ENCODE measurements at places on chromosomes 6 and 20.

DNA sequence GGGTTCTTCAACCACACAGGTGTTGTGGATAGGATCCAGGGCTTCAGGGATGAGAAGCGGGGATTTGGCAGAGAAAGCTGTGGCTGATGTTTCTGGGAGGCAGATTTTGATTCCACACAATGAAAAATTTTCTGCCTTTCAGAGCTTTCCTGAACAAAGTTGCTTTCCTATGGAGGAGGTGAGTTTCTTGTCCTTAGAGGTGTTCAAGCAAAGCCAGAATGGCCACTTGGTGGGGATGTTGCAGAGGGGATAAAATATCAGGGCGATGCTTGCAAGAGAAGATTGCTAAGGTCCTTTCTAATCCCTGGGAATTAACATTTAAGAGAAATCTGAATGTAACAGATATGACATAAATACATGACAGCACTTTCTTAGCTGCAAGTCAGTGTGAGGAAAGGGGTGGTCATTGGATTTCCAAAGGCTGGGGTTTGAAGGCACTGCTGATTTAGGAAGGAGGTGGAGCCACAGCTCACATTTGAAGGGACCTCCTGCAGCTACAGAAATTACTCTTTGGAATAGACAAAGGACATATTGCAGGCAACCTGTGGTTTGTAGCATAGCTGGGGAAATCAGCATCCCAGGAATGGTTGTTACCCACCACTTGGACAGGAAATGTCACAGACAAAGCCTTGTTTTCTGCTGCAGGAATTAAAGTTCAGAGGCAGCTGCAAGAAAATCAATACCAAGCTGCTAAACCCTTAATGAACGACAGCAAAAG lies 271.1 kb upstream of the CHD6 start:
- DNase-seq = no peak

- DNase-seq = no peak
Observed at GRCh38 chr20:2455771-2456497, 14.7 kb downstream of the SNRPB start.

- no peak for DNase-seq
Observed at GRCh38 chr6:168828800-168829199, 387.8 kb downstream of the SMOC2 start.

GRCh38 chr6:160986851-160987250 lies 4.7 kb upstream of the MAP3K4 start:
- DNase-seq = no peak

GRCh38 chr20:37189416-37190016 lies 10.2 kb upstream of the MROH8 start:
- DNase-seq = no peak

- no peak for DNase-seq
Observed at GRCh38 chr6:138467901-138468300, 31.4 kb downstream of the NHSL1 start.

DNA sequence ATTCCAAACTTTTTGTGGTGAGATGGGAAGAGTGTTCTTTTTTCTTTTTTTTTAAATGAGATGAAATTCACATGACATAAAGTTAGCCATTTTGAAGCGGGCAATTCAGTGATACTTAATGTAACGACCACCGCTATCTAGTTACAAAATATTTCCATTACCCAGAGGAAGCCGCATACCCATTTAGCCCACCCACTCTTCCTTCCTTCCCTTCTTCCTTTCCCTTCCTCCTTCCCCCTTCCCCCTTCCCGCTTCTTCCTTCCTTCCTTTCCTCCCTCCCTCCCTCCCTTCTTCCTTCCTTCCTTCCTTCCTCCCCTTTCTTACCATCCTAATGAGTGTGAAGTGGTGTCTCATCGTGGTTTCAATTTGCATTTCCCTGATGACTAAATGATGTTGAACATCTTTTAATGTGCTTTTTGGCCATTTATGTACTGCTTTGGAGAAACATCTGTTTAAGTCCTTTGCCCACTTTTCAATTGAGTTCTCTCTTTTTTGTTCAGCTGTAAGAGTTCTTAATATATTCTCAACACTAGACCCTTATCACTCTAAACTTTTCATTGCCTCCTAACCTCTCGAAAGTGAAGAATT lies 371.1 kb downstream of the FARS2 start:
- no peak for DNase-seq

GRCh38 chr20:12067686-12068085 lies 150.0 kb downstream of the BTBD3 start:
- no peak for DNase-seq

GRCh38 chr6:15290067-15290680 lies 44.3 kb downstream of the JARID2 start:
- DNase-seq = no peak

DNA sequence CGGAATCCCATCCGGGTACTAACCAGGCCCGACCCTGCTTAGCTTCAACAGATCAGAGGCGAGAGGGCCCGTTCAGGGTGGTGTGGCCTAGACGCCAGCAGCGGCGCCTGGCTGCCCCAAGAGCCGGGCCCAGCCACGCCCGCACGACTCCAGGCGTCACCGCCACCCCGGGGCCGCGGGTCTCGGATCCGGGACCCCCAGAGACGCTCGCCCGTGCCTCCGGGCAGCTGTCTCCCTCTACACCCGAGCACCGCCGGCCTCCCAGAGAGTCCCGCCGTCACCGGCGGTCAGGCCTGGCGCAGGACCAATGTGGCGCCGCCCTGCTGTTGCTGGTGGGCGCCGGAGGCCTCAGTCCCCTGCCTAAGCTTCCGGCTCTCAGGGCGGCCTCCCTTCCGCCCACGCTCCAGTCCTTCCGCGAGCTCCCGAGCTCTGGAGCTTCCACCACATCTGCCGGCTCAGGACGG lies 441.2 kb upstream of the DEFB115 start:
- DNase-seq = peak; percentile 35

DNA sequence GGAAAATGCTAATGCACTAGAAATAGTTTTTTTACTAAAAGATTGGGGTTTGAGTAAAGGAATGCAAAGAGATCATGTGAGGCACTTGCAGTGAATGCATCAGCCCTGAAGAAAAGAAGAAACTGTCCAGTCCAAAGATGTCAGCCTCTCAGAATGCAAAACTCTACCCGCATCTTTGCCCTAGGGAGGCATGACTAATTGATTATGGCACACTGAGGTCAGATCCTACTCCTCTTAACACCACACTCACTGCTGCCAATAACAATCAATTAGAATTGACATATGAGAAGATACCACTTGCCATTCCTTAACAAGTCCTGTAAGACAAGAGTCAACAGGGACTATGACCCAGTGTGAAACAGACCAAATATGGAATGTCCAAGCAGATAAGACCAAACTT lies 262.3 kb upstream of the PLN start:
- DNase-seq = no peak

DNA sequence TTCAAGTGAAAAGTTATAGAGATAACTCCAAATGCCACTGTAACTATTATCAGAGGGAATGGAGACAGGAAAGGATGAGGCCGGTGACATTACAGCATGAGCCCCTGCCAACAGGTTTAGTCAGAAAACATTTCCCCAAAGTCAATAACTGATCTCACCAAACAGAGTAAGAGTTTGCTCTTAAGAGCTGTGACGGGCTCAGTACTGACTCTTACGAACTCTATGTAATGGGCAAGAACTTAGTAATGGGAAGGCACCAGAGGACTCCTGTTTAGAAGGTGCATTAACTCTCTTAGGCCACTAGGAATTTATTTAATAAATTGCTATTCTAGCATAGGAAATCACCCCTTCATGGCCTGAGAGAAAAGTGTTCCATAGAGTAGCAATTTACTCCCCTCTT lies 76.8 kb downstream of the SAMD5 start:
- no peak for DNase-seq

DNA sequence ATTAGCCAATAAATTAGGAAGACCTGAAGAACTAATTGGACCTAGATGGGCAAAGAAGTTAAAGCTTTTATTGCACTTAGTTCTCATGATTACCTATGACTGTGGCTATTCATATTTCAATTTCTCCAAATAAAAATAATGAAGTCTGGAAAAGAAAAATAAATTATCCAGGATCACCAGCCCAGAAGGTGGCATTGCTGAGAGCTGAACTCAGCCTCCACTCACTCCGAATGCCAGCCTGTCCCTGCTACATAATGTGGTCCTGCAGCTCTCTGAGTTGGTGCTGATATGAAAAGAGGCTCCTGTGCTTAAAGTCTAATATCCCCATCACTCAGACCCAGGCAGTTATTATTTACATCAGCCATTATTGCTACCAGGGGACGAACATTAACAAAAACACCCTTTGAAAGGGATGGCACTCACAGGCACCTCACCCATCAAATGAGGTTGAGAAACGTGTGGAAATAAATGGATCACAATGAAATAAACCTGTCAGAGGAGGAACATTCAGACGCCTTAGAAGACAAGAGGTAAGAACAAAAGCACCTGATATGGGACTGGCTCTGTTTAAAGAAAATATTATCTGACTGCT lies 649.7 kb upstream of the CHD6 start:
- DNase-seq = no peak

DNA sequence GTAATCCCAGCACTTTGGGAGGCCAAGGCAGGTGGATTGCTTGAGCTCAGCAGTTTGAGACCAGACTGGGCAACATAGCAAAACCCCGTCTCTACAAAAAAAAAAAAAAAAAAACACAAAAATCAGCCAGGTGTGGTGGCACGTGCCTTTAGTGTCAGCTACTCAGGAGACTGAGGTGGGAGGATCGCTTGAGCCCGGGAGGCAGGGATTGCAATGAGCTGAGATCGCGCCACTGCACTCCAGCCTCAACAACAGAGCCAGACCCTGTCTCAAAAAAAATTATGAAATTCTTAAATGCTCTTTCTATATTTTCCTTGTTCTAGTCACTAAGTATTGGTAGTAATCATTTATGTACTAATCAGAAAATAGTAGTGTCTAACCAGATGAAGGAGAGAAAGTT lies 30.6 kb downstream of the SYTL3 start:
- no peak for DNase-seq

DNA sequence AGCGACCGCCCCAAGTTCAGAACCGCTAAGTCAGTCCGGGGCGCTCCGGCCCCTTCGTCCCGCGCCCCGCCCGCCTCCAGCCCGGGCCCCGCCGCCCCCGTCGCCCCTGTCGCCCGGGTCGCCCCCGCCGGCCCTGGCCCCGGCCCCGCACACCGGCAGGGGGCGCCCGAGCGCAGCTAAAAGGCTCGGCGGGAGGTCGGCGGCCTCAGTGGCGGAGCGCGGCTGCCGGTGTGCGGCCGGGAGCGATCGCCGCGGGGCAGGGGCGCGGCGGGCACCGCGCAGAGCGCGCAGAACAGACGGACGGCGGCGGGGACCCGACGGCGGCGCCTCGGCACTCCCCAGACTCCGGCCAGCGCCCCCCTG lies at the start of gene FNDC1:
TSS of gene FNDC1 (plus strand) at position 208 of the 363 bp plus-strand sequence. CDS start 197 bp downstream, outside the sequence.
- DNase-seq = no peak

- DNase-seq = no peak
Observed at GRCh38 chr20:47365023-47365764, 8.7 kb upstream of the ZMYND8 start.

DNA sequence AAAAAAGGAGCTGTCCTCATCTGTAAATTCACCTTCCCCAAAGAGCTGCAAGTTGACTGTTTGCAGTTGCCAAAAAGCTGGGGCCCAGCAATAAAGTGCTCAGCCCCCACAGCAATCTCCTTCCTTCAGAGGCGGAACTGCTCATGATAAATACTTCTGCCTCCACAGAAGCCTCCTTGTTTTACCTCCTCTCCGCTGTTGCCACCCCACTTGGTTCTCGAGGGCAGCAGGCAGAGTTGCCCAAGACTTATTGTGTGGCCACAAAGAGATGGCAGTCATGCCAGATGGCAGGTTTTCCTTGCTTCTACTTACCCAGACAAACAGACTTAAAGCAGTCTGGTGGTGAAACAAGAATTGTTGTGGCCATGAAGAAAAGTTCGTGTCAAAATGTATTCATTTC lies 66.3 kb downstream of the SLX4IP start:
- DNase-seq = no peak

GRCh38 chr6:150622941-150623874 lies 23.5 kb downstream of the PLEKHG1 start:
- DNase-seq = no peak

GRCh38 chr20:33076662-33077372 lies 2.6 kb upstream of the BPIFB4 start:
- no peak for DNase-seq

GRCh38 chr6:149153100-149153499 lies 164.4 kb upstream of the TAB2 start:
- no peak for DNase-seq

GRCh38 chr6:8707956-8708772 lies 272.8 kb upstream of the SLC35B3 start:
- DNase-seq = no peak

GRCh38 chr6:68680264-68680663 lies 45.2 kb downstream of the ADGRB3 start:
- no peak for DNase-seq

DNA sequence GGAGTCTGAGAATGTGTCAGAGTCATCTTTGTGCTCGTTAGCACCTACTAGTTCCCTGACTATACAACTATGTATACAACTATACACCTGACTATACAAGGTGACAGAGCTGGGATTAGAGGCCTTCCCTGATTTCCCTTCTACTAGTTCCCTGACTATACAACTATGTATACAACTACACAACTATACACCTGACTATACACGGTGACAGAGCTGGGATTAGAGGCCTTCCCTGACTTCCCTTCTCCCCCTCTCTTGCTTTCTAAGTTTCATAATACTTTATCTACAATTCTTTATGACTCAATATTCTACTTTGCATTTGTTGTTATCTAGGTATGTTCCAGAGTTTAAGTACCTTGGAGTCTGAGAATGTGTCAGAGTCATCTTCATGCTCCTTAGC lies 68.0 kb downstream of the HS3ST5 start:
- DNase-seq = no peak

DNA sequence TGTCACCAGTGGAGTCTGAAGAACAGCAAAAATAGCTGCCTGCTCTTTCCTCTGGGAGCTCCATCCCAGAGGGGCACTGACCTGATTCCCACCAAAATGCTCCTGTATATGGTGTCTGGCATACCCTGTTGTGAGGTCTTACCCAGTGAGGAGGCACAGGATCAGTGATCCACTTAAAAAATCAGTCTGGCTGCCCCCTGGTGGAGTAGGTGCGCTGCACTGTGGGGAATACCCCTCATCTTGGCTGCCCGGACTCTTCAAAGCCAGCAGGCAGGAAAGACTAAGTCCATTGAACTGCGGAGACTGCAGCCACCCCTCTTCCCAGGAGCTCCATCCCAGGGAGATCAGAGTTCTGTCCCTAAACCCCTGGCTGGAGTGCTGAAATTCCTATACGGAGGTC lies 230.9 kb upstream of the HTR1E start:
- DNase-seq = no peak

DNA sequence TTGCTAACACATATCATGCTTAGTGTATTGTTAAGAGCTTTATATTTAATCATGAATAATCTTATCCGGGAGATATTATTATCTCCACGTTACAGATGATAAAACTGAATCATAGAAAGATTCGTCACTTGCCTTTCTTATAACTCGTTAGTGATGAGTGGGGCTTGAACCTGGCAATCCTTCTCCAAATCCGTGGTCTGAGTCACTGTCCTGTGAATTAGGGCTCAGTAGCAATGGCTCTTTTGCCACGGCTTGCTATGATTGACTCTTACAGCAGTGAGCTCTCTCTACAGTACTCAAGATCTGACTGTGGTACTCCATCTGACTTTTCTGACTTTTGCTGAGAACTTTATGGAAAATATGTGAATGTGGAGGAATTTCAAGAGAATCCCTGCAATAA lies 246.9 kb downstream of the PACRG start:
- no peak for DNase-seq

Measured in posterior cingulate gyrus (tissue), 11 donors.